ENCODE measurements at places on chromosomes 12 and 14. TPM values are rescaled to one million over a fixed set of nuclear protein-coding genes. Genes with fewer than 3 reads are reported as not detected.

BTBD6 gene
- 22.9 TPM for total RNA-seq

CLSTN3 gene
- 26.2 TPM for total RNA-seq

NKX2-1 gene
- total RNA-seq: not detected

FOXN3 gene
- 125 TPM for total RNA-seq

PRKAG1 gene
- total RNA-seq: 34.8 TPM

SOAT2 gene
- not detected for total RNA-seq

POTEM gene
- total RNA-seq: not detected

NKX2-8 gene
- not detected for total RNA-seq

NYNRIN gene
- total RNA-seq: 18.1 TPM

TEAD4 gene
- total RNA-seq: 133 TPM

ZNF664 gene
- 29.5 TPM for total RNA-seq

TMCC3 gene
- total RNA-seq: 0.87 TPM

RNASE3 gene
- total RNA-seq: not detected

Measured in H9 (cell line).